ENCODE measurements at places on chromosomes 2 and 18.
A peak's percentile ranks its signal among the peaks of the same experiment; 100 is the strongest.

- DNase-seq, result no peak
Measured at GRCh38 chr18:46215902-46216723, 111.9 kb downstream of the HAUS1 start.

DNA sequence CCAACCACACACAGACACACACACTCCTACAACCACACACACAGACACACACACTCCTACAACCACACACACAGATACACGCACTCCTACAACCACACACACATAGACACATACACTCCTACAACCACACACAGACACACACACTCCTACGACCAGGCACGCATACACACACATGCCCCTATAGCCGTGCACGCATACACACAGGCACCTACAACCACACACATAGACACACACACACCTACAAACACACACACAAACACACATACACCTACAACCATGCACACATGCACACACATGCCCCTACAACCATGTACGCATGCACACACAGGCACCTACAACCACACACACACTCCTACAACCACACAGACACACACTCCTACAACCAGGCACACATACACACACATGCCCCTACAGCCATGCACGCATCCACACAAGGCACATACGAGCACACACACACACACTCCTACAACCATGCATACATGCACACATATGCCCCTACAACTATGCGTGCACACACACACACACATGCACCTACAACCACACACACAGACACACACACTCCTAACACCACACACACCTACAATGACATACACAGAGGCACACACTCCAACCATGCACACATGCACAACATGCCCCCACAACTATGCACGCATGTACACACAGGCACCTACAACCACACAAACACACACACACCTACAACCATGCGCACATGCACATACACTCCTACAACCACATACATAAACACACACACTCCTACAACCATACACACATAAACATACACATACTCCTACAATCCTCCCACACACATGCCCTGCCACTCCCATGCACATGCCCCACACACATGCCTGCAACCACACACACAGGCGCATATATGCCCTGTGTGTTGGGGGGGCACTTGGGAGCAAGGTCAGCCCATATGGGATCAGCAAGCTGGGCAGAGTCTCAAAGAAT lies 19.1 kb upstream of the TEX51 start:
- no peak for DNase-seq

DNA sequence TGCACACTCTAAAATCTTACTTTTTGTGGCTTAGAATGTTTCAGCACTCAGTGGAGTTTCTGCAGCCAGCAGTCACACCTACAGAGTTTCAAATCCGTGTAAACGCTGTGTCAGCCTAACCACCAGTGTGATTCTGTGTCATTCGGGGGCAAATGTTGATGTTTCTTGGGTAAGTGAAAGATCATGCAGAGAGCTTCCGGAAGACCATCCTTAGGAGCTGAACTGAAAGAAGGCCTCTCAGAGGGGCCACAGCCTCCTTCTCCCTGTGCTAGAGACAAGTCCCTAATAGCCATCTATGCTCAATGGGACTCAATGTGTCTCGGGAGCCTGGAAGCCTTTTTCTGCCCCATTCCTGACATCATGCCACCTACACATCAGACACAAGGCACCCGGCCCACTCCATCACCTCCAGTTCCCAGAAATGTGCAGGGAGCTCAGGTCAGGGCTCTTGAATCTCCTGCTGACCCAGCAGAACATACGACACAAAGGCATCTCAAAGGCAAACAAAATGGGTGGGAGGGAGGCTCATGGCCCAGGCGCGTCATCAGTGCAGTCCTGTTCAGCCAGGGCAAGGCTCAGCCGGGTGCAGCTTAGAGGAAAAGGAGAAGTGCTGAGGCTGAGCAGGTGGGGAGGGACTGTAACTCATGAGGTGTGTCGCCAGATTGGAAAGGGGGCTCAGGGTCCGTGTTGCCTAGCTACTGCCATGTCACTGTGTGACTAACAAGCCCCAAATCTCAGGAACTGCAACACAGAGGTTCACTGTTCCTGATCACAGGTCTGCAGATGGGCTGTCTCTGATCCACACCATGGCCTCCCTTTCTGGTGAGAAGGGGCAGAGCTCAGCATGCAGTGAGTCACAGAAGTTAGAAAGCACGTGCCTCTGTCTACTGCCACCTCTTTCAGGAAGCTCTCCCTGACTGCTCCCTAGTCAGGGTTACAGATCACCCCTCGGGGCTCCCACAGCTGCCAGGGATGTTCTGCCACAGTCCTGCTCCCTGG lies 82.0 kb downstream of the SMAD7 start:
- DNase-seq, result no peak

DNA sequence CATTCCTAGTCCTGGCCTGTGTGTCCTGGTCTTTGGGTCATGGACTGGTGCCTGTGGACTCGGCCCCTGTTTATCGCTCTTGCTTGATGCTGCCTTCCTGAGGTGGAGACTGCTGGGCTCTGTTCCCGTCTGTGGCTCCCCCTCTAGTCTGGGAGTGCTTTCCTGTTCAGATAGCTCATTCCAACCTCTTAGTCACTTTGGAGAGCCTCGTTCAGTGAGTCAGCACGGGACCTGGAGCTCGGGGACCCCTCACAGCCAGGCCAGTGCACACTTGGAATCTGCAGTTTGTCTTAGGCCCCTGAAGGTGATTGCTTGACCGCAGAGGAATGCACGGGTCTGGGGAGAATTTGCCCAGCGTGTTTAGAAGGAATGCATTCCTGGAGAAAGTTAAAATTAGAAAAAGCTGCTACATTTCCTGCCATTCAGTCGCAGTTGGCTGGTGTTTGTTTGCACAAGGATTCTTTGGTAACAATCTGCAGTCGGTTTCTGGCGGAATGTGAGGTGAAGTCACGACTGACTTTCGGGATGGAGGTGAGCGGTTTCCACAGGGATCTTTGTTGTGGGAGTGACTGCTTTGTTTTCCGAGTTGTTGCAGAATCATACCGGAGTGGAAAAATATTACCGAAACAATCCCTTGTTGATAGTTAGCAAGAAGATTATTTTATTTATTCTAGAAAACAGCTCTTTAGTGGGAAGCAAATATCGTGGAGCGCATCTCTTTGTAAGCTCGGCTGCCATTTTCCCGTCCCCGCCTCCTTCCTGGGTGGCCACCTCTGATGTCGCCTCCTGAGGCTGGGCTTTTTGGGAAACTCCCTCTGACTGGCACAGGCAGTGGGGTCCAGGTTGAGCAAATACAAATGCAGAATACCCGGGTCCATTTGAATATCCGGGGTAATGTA lies 29.6 kb downstream of the SH3BP4 start:
- DNase-seq, result no peak

GRCh38 chr2:73072129-73072395 lies 550 bp upstream of the SFXN5 start:
- no peak for DNase-seq

- no peak for DNase-seq
Measured at GRCh38 chr18:73431620-73432019, 563.8 kb upstream of the NETO1 start.

DNA sequence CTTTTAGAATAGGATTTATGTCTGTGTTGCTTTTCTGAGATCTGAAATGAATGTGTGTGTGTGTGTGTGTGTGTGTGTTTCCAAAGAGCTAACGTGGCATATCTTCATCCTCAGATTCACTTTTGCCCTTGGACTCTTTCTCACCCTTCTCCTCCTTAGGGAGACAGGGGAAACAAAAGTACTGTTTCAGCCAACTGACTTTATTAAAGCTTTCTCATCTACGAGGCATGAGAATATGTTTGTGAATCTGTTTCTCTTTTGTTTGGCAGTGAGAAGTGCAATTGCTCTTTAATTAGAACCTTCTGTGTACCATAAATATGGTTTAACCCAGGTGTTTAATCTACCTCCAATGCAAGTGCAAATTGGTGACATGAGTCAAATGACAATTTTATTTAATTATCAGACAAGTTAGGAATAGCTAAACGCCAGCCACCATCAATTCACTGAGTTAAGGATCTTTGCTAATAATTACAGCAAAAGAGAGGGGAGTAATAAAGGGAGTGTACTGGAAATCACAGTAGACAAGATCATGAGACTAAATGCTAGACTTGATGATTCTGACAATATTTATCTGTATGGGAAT lies 186.4 kb upstream of the COL3A1 start:
- no peak for DNase-seq

DNA sequence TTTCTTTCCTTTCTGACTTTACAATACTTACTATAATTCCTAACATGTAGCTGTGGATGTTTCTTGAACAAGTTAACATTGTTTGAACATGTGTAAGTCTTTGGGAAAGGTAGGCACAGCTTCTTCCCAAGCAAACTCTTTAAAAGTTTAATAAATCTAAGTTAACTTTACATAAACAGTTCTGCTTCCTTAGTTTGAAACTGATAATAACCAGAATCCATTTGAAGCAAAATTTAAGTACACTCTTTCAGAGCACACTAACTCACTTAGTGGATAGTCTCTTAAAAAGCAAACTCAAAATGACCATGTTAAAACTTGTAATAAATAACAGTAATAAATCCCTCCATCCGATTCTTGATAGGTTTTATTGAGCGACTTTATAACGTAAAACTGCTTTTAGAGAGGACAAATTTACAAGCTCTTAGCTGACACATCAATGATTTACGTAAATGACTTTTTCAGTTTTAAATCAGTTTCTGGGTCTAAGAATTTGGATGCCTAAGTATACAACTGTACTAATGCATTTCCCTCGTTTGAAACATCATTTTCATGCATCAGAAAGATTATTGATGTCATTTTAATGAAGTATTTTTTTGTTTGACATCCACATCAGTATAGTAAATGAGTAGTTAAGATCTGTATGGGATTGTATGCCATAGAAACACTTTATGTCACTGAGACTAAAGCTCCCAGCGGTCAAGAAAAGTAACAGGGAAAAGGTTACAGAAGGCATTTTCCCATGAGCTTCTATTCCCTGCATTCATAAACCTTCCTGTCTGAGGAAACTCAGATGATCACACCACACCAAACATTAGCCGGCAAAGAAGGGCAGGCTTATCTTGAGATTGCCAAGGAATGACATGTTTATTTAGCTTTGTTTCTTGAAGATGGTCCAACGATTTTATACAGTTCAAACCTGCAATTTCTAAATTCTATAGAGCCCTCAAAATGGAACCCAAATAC lies 67.5 kb downstream of the PDE1A start:
- DNase-seq, result no peak

DNA sequence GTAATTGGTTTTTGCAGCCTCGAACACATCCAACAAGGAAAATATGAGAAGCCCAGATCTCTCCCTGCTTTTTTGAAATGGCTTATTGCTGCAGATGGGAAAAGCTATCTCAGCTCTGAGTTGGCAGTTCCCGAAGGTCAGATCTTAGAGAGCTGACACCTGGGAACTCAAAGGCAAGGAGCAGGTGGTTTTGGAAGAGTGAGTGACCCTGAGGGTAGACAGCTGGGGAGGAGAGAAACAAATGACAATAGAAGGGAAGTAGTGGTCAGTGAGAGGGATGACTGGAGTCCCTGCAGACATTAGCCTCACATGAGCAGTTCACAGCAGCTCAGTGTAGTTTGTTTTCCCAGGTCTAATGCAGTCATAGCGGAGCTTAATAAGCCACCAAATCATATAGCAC lies 317.9 kb downstream of the STK39 start:
- peak; percentile 2 for DNase-seq

DNA sequence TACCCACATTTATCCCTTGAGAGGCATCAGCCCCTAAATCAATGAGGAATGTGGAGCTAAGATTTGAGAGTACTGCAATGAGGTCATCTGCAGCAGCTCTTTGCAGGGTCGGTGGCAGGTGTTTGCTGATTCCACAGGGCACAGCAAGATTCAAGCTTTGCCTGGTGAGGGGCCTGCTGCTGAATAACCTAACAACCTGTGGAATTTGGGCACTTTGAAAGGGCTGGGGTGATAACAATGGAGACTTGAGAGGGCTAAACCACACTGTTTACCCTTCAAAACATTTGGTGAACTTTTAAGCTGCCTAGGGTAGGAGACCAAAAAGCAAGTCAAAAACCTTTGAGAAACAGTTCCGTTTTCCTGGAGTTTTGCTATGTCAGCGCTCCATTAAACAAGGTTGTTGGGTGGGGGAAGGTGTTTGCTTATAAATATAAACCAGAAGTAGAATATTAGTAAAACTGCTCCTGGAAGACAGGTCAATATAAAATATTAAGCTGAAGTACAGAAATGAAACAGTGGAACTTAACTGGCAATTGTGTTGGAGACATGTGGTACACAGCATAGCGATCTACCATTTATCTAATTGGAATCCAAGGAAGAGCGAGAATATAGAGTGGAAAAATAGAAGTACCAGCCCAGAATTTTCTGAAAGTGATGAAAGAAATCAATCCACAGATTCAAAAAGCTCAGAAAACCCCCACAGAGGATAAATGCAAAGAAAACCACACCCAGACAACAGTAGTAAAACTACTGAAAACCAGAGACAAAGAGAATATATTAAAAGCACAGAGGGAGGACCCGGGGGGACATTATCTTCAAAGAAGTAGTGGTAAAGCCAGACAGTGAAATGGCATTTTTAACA lies 15.7 kb downstream of the COPS8 start:
- DNase-seq, result no peak

DNA sequence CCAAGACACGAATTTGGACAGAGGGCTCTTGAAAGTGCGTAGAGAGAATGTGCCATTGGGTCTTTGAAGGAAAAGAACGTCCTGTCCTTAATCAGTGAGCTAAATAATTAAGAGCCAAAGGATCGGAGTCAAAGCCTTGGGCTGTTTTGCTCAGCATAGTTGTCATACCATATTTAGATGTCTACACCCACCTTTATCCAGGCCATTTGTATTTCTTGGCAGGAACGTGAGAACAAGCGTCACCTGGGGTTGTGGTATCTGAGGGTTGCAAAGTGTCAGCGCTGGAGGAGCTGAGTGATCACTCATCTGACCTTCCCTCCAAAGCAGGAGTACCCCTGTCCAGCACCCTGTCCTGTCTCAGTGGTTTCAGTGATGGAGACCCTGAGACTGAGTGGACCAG lies 4.5 kb downstream of the LPIN1 start:
- no peak for DNase-seq

GRCh38 chr2:24239553-24239952 lies 64.7 kb downstream of the FAM228A start:
- DNase-seq, result no peak

DNA sequence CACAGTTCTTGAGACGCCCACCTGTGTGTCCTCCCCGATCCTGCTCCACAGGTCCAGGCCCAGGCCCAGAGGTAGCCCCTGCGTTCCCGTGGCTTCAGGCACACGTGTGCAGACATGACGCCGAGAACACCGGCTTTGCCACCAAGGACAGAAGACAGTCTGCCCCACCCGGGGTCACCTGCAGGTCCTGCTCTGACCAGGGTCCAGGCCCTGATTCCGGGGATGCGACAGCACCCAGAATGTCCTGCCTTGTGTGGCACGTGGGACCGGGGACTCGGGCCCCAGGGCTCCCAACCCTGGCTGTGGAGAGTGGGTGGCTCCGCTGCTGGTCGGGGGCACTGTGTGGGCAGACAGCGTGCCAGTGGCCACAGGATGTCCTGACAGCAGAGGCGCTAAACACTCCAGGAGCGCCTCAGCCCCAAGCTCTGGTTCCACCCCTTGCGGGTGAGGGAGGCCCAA lies 36.9 kb downstream of the ADI1 start:
- no peak for DNase-seq
